A673 (cell line): ENCODE measurements at places on chromosomes 2 and 18. TPM values are rescaled to one million over a fixed set of nuclear protein-coding genes. Genes with fewer than 3 reads are reported as not detected.
A peak's percentile ranks its signal among the peaks of the same experiment; 100 is the strongest.

DNA sequence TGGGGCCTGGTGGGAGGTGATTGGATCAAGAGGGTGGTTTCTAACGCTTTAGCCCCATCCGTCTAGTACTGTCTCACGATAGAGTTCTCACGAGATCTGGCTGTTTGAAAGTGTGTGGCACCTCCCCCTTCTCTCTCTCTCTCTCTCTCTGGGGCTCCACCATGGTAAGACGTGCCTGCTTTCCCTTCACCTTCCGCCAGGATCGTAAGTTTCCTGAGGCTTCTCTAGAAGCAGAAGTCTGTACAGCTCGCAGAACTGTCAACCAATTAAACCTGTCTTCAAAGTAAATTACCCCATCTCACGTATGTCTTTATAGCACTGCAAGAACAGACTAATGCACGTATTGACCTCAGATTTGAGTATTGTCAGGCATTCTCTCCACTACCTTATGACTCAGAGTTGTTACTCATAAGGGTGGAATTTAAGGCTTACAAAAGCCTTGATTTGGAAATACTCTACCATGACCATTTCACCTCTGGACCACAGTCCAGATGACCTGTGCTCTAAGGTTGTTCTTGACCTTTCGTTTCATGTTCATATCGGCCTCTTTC, 99.5 kb upstream of the AGAP1 start:
- DNase-seq, result no peak
- H3K4me3 ChIP-seq, result no peak overlapping the region

DNA sequence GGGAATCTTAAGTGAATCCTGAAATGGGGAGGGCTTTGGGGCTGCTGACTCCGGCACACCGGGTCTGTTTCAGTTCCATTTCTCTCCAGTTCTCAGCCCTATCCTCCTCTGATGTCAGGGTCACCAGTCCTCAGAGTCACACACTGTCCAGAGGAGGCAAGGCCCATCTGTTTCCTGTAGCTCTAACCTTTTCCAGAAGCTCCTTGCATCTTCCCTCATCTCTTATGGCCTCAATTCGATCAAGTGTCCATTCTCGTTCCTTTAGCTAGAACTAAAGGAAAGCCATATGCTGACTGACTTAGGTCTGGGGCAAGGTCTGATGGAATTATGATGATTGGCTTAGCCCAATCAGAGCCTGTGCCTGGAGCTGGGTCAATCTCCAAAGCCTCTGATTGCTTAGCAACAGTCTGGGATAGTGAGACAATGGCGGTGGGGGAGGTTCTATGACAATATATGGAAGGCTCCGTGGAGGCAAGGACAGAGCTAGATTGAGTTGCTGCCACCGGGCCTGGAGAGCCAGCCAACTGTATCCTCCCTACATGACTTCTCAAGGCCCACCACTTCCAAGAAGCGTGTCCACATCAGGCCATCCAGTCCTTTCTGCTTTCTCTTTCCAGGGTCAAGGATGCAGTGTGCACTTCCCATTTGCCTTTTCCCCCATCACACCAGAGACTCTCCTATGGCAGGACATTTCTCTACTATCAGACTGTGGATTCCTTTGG, 5.2 kb downstream of the ANKRD53 start:
- peaks cover 17% of the 10 kb centered on the region for H3K36me3 ChIP-seq
- no peak for DNase-seq
- no peaks in the 10 kb centered on the region for H3K27me3 ChIP-seq

- no peak overlapping the region for H3K27ac ChIP-seq
- peaks cover 6% of the 10 kb centered on the region for H3K4me1 ChIP-seq
- H3K36me3 ChIP-seq, result no peaks in the 10 kb centered on the region
- H3K4me3 ChIP-seq, result no peak overlapping the region
Observed at GRCh38 chr2:112140899-112141625, 2.9 kb downstream of the FBLN7 start.

- H3K27ac ChIP-seq, result no peak overlapping the region
- no peak for DNase-seq
- no peaks in the 10 kb centered on the region for H3K36me3 ChIP-seq
- H3K4me1 ChIP-seq, result no peaks in the 10 kb centered on the region
- H3K27me3 ChIP-seq, result peaks cover 41% of the 10 kb centered on the region
- no peak overlapping the region for H3K4me3 ChIP-seq
Observed at GRCh38 chr2:21095178-21095577, 28.6 kb upstream of the TDRD15 start.

- no peaks in the 10 kb centered on the region for H3K36me3 ChIP-seq
- no peak overlapping the region for H3K27ac ChIP-seq
- no peaks in the 10 kb centered on the region for H3K4me1 ChIP-seq
- no peak overlapping the region for H3K4me3 ChIP-seq
- no peak for DNase-seq
Observed at GRCh38 chr18:5975111-5976002, 80.0 kb upstream of the TMEM200C start.

- DNase-seq, result peak; percentile 51
- H3K27me3 ChIP-seq, result no peaks in the 10 kb centered on the region
- peaks cover 43% of the 10 kb centered on the region for H3K4me1 ChIP-seq
- H3K4me3 ChIP-seq, result peak overlapping the region; percentile 11
Observed at GRCh38 chr2:9552219-9553178, 3.1 kb downstream of the ADAM17 start.

DNA sequence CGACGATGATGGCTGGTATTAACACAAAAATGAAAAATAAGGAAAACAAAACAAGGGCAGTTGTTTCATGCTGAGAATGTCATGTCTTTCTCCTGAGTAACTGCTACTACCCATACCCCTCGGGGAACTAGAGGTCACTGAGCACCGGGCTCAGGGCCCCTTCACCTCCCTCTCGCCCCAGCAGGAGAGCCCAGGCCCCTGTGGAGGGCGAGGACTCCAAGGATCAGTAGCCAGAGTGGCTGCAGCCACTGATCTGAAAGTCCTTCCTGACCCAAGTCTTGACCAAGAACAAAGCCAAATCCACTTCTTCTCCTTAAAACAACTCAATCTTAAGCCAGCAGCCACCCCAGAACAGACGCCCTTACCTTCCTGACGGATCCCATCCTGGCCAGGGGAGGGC, 25.5 kb downstream of the ST8SIA5 start:
- no peak for DNase-seq
- H3K27ac ChIP-seq, result no peak overlapping the region
- no peaks in the 10 kb centered on the region for H3K27me3 ChIP-seq
- H3K4me1 ChIP-seq, result no peaks in the 10 kb centered on the region

GRCh38 chr18:9437021-9437437, 38.3 kb upstream of the RALBP1 start:
- no peak overlapping the region for H3K4me3 ChIP-seq
- H3K4me1 ChIP-seq, result peaks cover 3% of the 10 kb centered on the region
- H3K36me3 ChIP-seq, result no peaks in the 10 kb centered on the region
- H3K27ac ChIP-seq, result peak overlapping the region; percentile 4
- no peaks in the 10 kb centered on the region for H3K27me3 ChIP-seq

- H3K36me3 ChIP-seq, result no peaks in the 10 kb centered on the region
- H3K27ac ChIP-seq, result no peak overlapping the region
- DNase-seq, result no peak
- H3K27me3 ChIP-seq, result no peaks in the 10 kb centered on the region
- H3K4me1 ChIP-seq, result no peaks in the 10 kb centered on the region
Observed at GRCh38 chr18:26455639-26456038, 92.7 kb downstream of the KCTD1 start.

DNA sequence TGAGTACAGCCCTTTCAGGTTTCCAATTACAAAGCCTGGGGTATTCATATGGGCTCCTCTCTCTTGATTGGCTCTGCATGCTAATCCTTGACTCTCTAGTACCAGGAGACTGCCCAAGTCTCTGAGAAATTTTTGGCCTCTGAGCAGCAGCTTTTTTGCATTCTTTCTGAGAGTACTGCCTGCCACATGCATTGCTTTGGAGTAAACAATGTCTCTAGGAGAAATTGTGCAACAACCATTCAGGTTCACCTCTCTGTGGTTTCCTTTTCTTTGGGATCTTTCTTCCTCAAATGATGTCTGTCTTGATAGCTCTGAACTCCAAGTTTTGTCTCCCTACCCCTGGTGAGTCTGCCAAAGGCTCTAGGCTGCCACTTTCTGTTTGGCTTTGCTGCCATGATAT, 115.8 kb upstream of the SETBP1 start:
- no peak for DNase-seq
- H3K27ac ChIP-seq, result no peak overlapping the region
- no peaks in the 10 kb centered on the region for H3K36me3 ChIP-seq
- no peak overlapping the region for H3K4me3 ChIP-seq

The HAAO gene
- 2.4 and 3.6 TPM in 2 replicates for total RNA-seq

The ERBB4 gene
- total RNA-seq, result 37.5 and 40.6 TPM in 2 replicates

The SULT1C4 gene
- not detected in 2 replicates for total RNA-seq

The CFC1 gene
- total RNA-seq, result not detected in 2 replicates

The TEX44 gene
- not detected in 2 replicates for total RNA-seq

The KIF1A gene
- total RNA-seq, result 301 and 330 TPM in 2 replicates

The RUFY4 gene
- 0.26 and 1.3 TPM in 2 replicates for total RNA-seq

The ANKRD62 gene
- total RNA-seq, result not detected in 2 replicates

The ERMN gene
- not detected in 2 replicates for total RNA-seq

The TMEM185B gene
- 28.6 and 34.5 TPM in 2 replicates for total RNA-seq
